ENCODE measurements at places on chromosomes 13 and 19. TPM values are rescaled to one million over a fixed set of nuclear protein-coding genes. Genes with fewer than 3 reads are reported as not detected.
A peak's percentile ranks its signal among the peaks of the same experiment; 100 is the strongest.

Gene SMIM24
- not detected for total RNA-seq

Gene TPTE2
- not detected for total RNA-seq

Gene EDNRB
- total RNA-seq: 1.5 TPM

DNA sequence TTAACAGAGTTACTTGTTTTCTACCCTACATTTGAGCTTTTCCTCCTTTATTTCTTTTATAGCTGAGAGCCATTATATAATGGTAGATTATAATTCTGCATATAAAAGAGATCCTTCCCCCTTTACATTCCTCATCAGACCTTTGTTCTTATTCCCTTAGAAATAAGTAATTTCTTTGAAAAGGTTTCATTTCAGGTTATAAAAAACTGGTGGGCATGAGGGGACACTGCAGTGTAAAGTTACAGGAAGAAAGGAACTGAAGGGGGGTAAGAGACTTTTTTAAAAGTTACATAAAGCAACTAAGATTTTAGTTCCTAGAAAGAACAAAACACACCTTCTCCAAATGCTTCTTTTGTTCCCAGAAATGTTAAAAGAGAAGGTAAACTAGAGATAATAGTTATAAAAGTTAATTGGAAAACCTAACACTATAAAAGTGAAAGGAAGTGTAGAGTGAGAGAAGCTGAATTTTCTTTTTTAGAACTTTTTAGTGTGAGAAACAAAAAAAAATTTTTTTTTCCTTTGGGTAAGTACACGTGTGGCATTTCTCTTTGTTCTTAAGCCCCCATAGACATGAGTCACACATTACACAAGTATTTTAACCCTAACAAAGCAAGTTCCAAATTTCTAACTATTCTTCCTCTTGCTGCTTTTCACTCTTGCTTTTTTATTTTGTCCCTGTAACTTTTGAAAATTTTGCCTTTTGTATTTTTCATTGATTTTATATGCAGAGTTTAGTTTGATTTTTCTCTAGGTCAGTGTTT is 106.4 kb upstream of the MLNR start:
- DNase-seq: peak; percentile 36

GRCh38 chr13:46553521-46553885 is 533 bp downstream of the LRCH1 start:
- no peak for DNase-seq

DNA sequence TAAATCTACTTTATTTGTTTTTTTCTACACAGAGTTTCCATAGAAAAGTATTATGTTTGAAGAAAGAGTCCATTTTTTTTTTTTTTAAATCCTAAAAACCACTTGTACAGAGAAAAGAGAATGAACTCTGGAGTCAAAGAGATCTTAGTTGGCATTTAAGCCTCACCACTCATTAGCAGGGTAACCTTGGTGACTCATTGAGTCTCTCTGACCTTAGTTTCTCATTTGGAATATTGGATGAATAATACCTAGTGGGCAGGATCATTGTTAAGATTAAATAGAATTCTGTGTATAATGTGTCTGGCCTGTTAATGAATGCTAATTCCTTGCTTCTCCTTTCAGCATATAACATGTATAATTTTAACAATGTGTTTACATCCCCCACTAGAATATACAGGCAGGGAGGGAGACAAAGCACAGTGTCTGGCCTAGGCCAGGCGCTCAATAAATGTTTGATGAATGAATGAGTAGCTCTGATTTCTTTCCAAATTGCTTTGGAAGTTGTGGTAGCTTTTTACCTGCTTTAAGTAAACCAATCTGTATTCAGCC is 48.7 kb upstream of the MYCBP2 start:
- DNase-seq: no peak

- DNase-seq: peak; percentile 5
These were observed 132.5 kb upstream of the ZNF91 start for GRCh38 chr19:23527797-23528196.

- DNase-seq: peak; percentile 55
These were observed 937 bp upstream of the SPRY2 start for GRCh38 chr13:80341756-80342370.

DNA sequence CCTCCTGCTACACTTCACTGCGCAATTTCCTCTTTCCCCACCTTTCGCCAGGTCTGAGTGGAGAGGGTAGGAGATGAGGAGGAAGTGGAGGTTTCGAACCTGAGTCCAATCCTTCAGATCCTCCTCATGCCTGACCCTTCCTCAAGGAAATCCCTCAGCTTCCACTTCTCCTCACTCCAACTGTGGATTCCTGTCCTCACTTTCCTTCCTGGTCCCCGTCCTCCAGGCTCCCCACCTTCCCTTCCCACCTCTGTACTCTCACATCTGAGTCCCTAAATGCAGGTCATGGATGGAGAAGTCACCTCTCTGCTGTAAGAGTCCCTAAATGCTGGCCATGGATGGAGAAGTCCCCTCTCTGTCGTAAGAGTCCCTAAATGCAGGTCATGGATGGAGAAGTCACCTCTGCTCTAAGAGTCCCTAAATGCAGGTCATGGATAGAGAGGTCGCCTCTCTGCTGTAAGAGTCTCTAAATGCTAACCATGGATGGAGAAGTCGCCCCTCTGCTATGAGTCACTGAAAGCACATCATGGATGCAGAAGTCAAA is 3.1 kb downstream of the TMEM86B start:
- DNase-seq: no peak

GRCh38 chr19:54804101-54804500 is 691 bp downstream of the KIR2DL4 start:
- no peak for DNase-seq

- DNase-seq: no peak
These were observed 26.6 kb upstream of the DGKH start for GRCh38 chr13:42021851-42022250.

- no peak for DNase-seq
These were observed 12.8 kb downstream of the IQCN start for GRCh38 chr19:18261474-18261873.

GRCh38 chr13:37303606-37304005 is 198.1 kb upstream of the CSNK1A1L start:
- no peak for DNase-seq

DNA sequence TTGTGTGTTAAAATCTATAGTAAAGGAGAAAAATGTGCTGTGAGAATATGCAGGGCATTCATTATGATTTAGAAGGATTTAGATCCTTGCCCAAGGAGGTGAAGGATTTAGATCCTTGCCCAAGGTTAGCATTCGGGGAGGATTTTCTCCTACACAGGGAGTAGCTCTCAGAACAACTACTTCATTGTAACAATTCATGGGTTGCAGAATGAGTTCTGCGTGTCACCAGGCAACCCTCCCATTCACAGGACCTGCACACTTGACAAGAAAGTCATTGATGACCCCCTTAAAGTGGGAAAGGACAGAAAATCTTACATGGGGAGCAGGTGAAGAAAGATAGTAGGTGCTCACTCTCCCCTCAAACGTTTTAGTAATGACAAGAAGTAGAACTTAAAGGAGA is 167.1 kb upstream of the MAB21L1 start:
- DNase-seq: no peak
